ENCODE measurements at places on chromosomes 11 and 22. TPM values are rescaled to one million over a fixed set of nuclear protein-coding genes. Genes with fewer than 3 reads are reported as not detected.

DNA sequence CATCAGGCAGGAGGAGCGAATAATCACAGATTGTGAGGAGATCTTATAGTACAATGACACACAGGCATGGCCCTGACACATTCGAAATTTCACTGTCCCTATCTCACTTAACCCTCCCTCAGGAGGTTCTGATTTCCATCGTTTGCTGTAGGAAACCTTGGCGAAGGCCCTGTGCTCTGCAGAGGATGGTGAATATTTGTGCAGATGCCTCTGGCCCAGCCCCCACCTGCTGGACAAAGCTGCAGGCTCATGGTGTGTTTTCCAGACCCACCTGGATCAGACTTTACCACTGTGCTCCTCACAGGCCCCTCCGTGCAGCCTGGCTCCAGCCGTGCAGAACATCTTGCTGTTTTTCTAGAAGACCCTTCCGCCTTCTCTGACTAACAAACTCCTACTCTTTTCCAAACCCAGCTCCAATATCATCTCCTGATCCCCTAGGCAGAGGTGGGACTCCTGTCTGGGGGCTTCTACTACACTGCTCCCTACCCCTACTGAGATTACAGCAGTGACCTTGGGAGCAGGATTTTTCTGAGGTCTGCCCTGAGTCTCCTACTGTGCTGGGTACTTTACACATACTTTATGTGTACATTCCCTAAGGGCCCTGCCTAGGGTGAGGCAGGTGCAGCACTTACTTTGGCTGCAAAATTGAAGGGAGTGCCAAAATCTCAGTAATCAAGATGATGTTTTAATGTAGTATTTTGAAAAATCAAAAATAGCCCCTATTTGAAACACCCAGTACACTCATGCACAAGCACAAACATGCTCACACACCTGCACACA is 412.7 kb downstream of the SOX6 start:
- no peaks in the 10 kb centered on the region for H3K4me1 ChIP-seq
- H3K36me3 ChIP-seq = peaks cover 3% of the 10 kb centered on the region
- no peak for DNase-seq
- no peak overlapping the region for H3K4me3 ChIP-seq
- no peak overlapping the region for H3K27ac ChIP-seq

- H3K4me1 ChIP-seq = no peaks in the 10 kb centered on the region
- H3K27me3 ChIP-seq = peaks cover 2% of the 10 kb centered on the region
Measured at GRCh38 chr11:67045314-67045713, 11.3 kb upstream of the RHOD start.

DNA sequence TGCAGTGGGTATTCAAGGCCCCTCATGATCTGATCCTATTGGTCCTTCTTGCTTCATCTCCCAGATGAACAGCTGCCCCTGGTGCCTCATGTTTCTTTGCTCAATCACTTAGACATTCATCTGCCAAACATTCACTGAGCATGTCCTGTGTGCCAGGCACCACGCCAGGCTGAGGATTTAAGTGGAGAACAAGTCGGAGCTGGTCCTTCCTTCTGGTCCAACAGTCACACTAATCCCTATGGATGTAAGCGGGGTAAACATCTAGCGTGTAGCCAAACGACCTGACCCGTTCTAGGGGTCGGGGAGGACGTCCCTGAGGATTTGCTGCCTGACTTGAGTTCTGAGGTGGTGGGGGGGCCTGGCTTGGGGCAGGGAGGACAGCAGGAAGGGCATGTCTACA is 21.9 kb downstream of the ZMAT5 start:
- no peaks in the 10 kb centered on the region for H3K27me3 ChIP-seq
- no peak overlapping the region for H3K27ac ChIP-seq
- H3K4me3 ChIP-seq = no peak overlapping the region
- DNase-seq = no peak

DNA sequence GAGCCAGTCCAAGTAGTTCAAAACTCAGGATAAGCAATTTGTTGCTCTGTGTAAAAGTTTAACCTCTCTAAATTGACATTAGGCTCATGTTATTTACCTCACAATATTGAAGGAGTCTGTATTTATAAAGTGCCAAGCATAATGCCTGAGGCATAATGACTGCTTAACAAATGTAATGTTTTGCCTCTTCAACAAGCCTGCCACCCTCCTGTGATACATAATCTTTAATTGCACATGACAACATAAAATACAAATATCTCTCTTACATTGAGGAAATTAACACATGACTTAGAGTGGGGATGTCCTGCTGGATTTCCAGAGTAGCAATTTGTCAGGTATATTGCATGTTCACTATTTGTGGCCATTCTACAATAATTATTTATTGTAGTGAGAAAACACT is 469.2 kb upstream of the ANO5 start:
- H3K4me3 ChIP-seq = no peak overlapping the region
- no peaks in the 10 kb centered on the region for H3K27me3 ChIP-seq
- H3K36me3 ChIP-seq = no peaks in the 10 kb centered on the region
- no peak for DNase-seq
- H3K27ac ChIP-seq = no peak overlapping the region
- no peaks in the 10 kb centered on the region for H3K4me1 ChIP-seq

GRCh38 chr11:84558085-84558905 is 1068.8 kb downstream of the DLG2 start:
- H3K27me3 ChIP-seq = peaks cover 12% of the 10 kb centered on the region
- no peak for DNase-seq
- H3K4me1 ChIP-seq = no peaks in the 10 kb centered on the region
- no peaks in the 10 kb centered on the region for H3K36me3 ChIP-seq

Gene GGTLC3
- total RNA-seq = not detected
